ENCODE measurements at places on chromosomes 2 and 18.

DNA sequence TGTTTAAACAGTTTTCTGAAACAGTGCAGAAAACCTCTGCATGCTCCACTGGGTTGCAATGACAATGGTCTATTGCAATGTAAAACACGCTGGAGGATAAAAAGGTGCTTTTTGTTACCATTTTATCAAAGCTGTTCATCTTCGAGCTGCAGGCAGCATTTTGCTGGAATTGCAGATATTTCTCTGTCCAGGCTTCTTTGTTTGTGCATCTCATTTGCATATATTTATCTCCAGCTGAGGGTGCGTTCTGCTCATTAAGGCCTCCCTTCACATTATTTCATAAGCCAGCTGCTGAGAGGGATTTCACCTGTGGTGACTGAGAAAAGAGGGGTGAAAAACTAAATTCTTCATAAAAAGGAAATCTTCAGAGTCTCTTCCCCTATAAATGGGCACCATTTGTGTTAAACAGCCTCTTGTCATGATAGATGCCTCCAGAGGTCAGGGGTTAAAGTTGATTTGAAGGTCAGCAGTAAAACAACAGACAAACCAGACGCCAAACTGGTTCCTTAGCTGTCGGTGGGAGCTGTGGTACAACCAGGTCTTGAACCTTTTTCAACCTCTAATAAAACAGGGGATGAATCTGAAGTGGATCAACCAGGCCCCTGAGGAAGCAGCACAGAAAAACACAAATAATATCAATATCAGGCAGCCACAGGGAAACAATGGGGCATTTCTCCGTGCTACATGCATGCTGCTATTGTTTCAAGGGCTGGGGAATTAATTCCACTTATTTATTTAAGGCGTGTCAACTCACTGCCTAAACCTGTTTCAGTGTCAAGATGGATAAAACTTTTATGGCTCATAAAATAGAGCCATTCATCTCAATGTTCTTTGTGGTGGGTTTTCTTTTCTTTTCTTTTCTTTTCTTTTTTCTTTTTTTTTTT is 265.1 kb downstream of the MEIS1 start:
- no peak for DNase-seq

- DNase-seq: no peak
Observed at GRCh38 chr2:38648107-38648761, 17.7 kb upstream of the GALM start.

DNA sequence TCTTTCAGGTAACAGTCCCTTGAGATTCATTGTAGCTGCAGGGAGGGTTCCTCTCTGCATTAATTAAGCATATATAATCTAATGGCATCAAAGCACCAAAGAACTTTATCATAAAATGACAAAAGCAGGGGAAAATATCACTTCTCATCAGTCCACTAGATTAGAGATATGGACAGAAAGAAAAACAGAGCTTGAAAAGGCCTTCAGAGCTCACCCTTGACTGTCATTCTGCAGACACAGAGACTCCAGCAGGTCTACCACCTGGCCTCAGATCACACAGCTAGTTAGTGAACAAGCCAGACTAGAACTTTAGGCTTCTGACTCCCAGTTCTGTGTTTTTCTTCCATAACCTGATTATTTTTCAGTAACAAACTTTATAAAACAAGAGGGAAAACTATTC is 88.5 kb downstream of the FIGN start:
- DNase-seq: no peak

GRCh38 chr2:96578731-96579130 is 42.2 kb downstream of the ARID5A start:
- DNase-seq: no peak

DNA sequence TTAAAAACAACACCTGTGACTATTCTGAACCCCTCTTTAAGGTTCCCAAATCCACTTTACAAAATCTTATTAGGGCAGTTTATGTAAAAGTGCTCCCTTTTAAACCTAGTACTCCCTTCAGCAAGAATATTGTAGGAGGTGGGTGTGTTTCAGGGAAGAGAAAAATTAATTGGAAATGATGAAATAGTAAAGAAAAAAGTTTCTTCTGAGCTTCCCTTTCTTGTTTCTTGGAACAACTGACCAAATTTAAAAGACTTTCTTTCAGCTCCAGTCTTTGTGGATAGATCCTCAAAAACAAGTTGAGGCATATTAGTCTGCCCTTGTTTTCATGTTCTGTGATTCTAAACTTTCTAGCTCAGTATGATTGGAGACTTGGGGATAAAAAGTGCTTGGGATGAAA is 3.0 kb downstream of the VWA3B start:
- no peak for DNase-seq

DNA sequence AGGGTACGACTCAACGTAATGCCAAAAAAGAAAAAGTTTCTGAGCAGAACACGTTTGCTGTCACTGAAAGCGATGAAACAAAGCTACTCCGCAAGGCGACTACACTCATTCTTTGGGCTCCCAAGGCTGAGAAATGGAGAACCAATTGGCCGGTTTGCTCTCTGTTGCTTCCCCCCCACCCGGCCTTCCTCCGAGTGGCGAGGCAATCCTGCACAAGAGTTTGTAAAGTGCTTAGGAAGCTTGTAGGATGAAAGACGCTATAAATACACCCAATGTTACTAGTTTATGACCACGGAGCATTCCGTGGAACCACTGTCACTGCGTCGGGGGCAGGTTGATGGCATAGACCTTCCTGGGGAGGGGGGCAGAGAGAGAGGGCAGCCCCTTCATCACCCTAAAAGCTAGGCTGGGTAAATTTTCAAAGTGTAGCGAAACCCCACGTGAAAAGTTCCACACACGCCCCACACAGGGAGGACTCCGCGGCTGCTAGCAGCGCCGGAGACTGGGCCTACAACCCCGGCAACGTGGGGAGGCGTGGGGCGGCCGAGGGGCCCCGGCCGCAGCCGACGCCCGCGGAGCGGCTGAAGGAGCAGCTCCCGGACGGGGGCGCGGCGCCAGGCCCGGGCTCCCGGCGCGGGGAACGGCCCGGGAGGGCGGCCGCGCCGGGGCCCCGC is 915 bp downstream of the CUL3 start:
- DNase-seq: peak; percentile 9

GRCh38 chr2:167750675-167751074 is 496.7 kb downstream of the STK39 start:
- DNase-seq: no peak

DNA sequence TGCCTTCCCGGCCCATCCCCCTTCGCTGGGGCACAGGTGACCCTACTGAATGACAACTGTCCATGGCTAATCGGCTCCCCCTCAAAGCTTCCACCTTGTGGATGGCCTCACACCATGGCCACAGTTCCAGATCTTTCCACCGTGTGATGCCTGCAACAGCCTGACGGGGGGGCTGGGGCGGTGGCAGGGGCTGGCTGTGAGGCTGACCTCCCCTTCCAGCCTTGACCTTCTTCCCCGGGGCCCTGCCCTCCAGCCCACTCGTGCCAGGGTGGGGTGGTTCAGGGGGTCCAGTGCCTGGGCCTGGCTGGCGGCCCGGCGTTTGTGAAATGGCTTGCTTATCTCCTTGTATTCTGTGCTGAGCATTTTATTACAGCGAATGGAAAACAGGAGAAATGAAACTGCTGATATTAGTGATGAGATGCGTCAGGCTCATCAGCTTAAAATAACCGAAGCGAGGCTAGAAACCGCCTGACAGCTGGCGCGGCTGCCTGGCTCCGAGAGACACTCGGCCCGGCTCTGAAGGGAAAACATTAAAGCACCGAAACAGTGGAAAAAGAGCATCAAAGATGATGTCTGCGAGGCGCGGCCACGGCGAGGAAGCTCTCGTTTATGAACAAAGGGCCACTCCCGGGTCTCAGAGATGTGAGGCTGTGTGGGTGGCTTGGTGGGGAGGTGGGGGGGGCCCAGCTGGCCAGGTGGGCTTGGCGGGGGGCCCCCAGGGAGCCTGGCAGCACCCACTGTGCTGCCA is 916 bp upstream of the PDCD1 start:
- peak; percentile 77 for DNase-seq

DNA sequence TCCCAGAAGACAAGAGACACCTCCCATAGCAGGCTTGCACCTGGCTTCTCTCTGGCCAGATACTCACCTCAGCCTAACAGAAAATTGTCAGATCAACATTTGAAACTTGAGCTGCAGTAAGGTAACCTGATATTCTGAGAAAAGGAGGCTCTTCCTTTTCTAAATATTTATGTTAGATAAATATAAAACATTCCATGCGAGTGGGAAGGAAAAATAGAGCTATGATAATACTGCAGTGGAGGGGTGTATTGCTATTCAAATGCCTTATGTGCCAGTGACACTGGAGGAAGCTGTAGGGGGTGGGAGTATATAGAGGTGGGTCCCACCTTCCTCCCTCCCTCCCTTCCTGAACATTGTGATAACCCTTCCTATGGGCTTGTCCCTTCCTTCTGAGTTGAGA is 515.5 kb upstream of the CHAC2 start:
- no peak for DNase-seq

GRCh38 chr2:163737190-163737439 is 1.3 kb upstream of the FIGN start:
- no peak for DNase-seq

DNA sequence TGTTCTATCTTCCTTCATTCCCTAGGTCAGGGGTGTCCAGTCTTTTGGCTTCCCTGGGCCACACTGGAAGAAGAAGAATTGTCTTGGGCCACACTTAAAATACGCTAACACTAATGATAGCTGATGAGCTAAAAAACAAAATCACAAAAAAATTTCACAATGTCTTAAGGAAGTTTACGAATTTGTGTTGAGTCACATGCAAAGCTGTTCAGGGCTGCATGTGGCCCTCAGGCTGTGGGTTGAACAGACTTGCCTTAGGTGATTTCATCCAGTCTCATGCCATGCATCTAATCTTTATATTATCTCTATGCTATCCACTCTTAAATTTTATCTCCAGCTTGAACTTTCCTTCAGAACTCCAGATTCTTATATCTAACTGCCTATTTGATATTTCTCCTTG is 80.1 kb downstream of the CCDC85A start:
- DNase-seq: no peak

DNA sequence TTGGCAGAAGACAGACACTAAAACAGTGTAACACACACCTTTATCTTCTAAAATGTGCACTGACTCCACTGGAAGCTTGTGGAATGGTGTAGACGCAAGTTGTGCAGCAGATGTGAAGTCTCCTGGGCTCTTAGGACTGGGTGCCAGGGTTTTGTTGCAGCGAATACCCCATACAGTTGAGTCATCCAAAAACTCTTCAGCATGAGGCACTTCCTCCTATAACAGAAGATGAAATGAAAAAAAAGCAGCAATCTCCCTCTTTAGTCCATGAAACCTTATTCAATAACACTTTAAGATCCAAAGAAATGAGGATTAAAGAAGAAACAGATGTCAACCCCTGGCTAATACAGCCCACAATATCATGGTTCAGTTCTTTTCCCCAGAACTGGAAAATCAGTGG is 22.2 kb downstream of the BUB1 start:
- no peak for DNase-seq

DNA sequence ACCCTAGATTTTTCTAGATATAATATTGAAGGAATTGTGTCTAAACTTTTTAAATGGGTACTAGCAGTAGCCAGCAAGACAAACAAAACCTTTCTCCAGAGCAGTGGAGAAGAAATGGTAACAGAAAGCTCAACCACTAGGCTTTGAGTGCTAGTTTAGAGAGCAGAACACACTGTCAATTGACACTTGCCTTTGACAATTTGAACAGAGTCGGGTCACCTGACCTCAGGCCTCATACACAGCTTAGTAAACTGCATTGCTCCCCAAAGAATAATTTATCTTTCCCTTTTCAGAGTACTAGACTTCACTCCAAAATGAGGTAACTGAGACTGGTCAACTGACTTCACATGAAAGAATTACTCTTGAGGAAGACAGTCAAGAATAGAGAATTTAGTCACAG is 48.6 kb downstream of the FIGN start:
- DNase-seq: no peak

DNA sequence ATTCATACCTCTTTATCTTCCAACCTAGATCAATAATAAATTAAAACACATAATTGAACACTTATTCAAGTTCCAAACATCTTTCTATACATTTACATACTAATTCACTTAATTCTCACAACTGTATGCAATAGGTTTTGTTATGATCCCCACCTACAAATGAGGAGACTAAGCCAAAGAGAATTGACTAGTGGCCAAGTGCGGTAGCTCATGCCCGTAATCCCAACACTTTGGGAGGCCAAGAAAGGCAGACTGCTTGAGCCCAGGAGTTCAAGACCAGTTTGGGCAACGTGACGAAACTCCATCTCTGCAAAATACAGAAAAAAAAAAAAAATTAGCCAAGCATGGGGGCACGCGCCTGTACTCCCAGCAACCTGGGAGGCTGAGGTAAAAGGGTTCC is 36.8 kb downstream of the KCNG3 start:
- DNase-seq: no peak

- DNase-seq: no peak
Observed at GRCh38 chr18:45111502-45111848, 430.8 kb downstream of the SETBP1 start.

GRCh38 chr2:111101592-111101991 is 19.1 kb upstream of the BCL2L11 start:
- DNase-seq: no peak

DNA sequence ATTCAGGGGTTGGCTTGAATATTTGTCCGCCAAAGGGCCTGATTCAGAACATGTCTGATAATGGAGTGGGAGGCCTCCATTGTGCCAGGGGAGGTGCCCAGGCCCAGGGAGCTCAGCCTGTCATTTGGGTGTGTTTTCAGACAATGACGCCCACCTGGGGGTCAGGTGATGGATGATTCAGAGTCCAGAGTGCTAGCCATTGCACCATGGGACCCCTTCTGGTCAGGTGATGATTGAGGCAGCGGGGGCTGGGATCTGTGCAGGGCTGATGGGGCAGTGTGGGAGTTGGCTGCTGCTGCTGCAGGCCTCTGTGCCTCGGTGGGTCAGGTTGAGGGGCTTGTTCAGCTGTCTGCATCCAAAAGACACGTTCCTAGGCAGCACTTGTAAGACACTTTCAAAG is 8.3 kb upstream of the ARHGEF4 start:
- DNase-seq: no peak

- no peak for DNase-seq
Observed at GRCh38 chr2:85911814-85912692, 23.3 kb upstream of the ST3GAL5 start.

GRCh38 chr2:191115804-191116203 is 35.0 kb downstream of the STAT4 start:
- DNase-seq: no peak

DNA sequence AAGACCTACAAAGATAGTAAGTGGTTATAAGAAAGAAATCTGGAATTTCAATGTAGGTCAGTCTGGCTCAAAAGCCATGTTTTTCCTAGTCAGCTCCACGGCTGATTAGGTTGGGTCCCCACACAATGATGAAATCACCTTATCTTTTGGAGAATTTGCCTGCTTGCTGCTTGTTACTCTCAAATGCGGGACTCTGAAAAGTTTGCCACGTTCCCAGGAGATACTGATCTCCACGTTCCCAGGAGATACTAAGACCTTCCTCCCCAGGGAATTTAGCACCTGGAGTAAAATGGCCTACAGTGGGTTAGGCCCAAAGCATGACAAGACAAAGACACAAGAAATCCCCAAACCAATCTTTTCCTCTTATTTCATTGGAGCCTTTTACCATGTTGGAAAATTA is 449.6 kb downstream of the TNS1 start:
- no peak for DNase-seq

- DNase-seq: no peak
Observed at GRCh38 chr2:42585779-42586178, 17.3 kb downstream of the MTA3 start.

- DNase-seq: peak; percentile 12
Observed at GRCh38 chr2:11829947-11830707, 83.7 kb downstream of the LPIN1 start.

Data from activated CD4-positive, alpha-beta T cell treated with anti-CD3 and anti-CD28 coated beads, Interleukin-2, amount 50 U/mL, for 4 hours (primary cell).